ENCODE measurements at places on chromosomes 11 and 22. TPM values are rescaled to one million over a fixed set of nuclear protein-coding genes. Genes with fewer than 3 reads are reported as not detected.

- DNase-seq = no peak
These were observed 11.2 kb downstream of the DPP3 start for GRCh38 chr11:66491315-66491935.

DNA sequence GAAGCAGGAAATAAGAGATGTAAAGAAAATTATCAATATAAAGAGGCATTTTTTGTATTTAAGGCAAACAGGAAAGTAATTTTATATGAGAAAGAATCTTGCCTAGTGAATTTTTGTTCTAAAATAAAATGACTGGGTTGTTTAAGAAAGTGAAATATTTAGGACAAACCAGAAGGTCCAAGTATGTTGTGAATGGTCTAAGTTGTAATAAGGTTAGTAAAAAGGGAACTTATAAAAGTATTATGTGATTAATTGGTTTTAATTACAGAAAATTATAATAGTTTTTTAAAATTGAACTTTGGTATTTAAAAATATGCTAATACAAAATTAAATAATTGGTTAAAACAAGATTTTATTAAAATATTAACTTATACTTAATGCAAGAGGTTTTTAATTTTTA is 26.6 kb upstream of the EI24 start:
- no peak for DNase-seq

GRCh38 chr11:19576054-19576453 is 136.6 kb upstream of the NAV2 start:
- peak; percentile 85 for DNase-seq

- DNase-seq = peak; percentile 61
These were observed 974 bp downstream of the DGCR8 start for GRCh38 chr22:20080776-20081654.

GRCh38 chr11:57571606-57572005 is 4.1 kb upstream of the UBE2L6 start:
- no peak for DNase-seq

GRCh38 chr11:115590254-115590653 is 86.0 kb upstream of the CADM1 start:
- peak; percentile 32 for DNase-seq

GRCh38 chr11:20599221-20600019 is at the start of gene SLC6A5:
TSS of gene SLC6A5 (plus strand) at chr11:20599608. CDS start at chr11:20599673, 65 bp downstream.
- DNase-seq = peak; percentile 76

GRCh38 chr22:46894081-46894671 is 131.7 kb downstream of the TBC1D22A start:
- peak; percentile 60 for DNase-seq

- no peak for DNase-seq
These were observed 157.0 kb downstream of the BRD1 start for GRCh38 chr22:49670456-49671330.

DNA sequence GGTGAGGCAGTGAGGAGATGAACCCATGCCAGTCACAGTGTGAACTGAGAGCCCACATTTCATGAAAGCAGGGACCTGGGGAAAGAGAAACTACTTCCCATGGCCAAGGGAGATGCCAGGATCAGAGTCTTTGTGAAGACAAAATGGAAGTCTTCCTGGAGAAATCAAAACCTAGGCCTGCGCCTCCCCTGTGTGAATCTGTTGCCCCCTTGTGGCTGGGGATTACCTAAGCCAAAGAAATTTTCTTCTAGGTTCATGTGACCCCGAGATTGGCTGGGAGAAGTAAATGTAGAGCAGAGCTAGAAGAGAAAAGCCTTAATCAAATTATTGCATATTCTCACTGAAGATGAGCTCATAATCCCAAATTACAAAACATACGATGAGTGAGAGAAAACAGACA is 1075.3 kb downstream of the TBC1D22A start:
- no peak for DNase-seq

DNA sequence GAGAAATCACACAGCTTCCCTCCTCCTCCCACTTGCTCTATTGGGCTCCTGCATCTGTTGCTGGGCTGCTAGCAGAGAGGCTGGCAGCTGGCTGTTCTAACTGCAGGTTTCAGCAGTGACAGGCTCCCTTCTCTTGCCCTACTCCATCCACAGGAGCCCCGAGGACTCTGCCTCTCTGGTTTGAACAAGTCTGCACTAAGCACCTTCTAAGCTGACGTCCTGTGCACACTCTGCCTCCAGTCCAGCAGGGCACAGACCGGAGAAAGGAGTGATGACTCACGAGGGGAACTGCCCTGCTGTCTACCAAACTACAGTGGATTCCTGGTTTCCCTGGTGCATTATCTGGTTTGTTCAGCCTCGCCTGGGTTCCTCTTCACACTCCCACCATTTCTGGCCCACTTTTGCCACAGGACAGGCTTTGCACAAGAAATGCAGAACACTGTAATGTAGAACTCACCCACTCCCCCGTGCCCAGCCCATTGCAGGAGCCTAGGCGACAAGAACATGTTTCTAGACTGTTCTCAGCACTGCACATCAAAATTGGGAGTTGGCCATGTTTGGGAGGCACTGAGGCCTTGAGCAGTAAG is 26.0 kb downstream of the IL10RA start:
- DNase-seq = no peak

- no peak for DNase-seq
These were observed 1072.4 kb downstream of the BRD1 start for GRCh38 chr22:48755059-48755949.

DNA sequence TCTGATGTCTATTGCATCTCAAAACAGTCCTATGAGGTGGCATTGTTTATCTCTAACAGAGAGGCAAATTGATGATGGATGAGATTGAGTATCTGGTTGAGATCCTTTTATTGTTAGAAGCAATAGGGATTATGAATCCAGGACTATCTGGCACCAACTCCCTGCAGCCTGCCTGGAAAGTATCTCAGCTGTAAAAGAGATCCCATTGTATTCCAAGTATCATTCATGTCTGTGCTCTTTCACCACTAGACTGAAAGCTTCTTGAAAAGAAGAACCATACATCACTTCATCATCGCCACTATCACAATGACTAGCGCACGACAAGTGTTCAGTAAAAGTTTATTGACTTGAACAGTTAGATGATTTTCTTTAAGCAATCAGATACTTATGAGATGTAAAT is 41.9 kb upstream of the PCF11 start:
- DNase-seq = no peak

- no peak for DNase-seq
These were observed 100.3 kb downstream of the RBFOX2 start for GRCh38 chr22:35928285-35928798.

DNA sequence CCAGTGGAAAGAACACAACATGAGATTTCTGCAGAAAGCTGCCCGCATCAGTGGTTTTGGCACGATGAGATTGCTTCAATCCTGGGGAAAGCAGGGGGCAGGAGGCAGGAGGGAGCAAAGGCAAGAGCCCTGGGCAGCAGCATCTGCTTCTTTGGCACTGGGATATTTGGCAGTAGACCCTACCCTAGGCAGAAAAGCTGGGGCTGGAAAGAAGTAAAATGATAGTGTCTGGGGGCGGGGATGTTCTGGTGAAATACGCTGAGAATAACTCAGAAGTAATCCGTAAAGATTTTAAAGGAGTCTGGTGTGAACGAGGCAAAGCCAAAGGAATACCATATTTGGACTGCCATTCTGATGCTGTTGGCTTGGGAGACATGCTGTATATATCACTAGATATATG is 62.0 kb downstream of the FAM76B start:
- no peak for DNase-seq

GRCh38 chr22:39994566-39995392 is at the start of gene FAM83F:
TSS of gene FAM83F (plus strand) at chr22:39994954. CDS start at chr22:39995043, 89 bp downstream.
- DNase-seq = peak; percentile 33

DNA sequence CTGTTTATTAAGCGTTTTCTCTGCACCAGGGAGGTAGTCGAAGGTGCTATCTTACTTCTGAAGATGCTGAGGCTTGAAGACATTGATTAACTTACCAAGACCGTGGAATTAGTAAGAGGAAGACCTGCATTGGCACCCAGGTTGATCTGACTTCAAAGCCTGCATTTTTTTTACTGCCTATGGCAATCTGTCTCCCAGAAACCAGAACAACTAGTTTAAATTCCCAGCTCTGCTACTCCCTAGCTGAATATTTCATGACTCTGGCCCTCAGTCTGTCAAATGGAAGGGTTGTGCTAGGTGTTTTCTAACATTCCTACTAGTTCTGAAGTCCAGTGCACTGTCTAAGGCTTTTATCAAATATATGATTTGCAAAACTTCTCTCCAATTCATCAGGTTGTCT is 52.0 kb upstream of the GRAMD1B start:
- DNase-seq = no peak

GRCh38 chr22:35597692-35598395 is 19.3 kb downstream of the MB start:
- no peak for DNase-seq

- DNase-seq = no peak
These were observed 90.0 kb downstream of the INSC start for GRCh38 chr11:15204711-15205110.

DNA sequence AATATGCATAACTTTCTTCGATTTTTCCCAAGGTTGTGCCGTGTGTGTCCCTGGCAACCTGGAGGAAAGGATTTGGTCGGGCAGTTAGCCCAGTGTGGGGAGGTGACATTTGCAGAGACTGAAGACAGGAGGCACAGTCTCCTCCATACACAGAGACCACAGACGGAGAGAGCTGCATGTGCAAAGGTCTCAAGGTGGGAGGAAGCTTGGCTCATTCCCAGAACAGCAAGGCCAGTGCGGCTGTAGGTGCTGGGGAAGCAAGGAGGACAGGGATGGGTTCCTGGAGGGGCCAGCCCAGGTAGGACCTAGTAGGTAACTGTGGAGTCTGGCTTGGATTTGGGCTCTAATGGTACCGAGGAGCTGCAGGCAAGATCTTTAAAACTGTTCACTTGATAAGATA is 20.7 kb upstream of the CPT1A start:
- no peak for DNase-seq

DNA sequence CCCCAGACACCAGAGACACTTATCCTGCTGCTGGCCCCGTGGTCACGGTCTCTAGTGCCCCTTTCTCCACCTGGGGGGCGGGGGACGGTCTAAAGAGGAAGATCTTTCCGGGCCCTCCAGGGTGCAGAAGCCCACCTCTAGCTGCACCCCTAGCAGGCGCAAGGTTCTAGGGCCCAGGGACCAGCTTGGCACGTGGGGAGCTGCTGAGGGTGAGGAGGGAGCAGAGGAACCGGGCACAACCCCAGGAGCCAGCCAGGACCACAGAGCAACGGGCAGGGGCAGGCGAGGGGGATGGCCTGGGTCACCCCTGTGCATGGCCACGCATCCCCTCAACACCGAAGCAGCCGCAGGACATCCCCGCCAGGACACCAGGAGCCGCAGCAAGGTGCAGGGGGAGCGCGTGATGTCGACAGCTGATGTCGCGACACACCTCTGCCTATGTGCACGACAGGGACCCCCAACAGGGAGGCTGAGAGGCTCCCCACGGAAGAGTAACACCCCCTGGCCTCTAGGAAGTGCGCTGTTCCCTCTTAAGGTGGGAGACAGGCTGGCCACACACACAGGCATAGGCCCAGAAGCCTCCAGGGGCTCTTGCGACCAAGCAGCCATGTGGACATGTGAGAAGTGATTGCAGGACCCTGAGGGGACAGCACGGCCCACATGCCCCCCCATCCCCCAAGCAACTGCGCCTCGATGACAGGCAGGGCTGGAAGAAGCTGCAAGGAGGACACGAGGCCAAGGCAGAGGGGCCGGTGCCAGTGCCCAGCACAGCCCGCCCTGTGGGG is 5.1 kb downstream of the LRFN4 start:
- DNase-seq = no peak

GRCh38 chr11:32333320-32333991 is 101.9 kb downstream of the WT1 start:
- DNase-seq = peak; percentile 72

GRCh38 chr11:85685125-85685819 is 723 bp downstream of the CCDC89 start:
- DNase-seq = peak; percentile 98

DNA sequence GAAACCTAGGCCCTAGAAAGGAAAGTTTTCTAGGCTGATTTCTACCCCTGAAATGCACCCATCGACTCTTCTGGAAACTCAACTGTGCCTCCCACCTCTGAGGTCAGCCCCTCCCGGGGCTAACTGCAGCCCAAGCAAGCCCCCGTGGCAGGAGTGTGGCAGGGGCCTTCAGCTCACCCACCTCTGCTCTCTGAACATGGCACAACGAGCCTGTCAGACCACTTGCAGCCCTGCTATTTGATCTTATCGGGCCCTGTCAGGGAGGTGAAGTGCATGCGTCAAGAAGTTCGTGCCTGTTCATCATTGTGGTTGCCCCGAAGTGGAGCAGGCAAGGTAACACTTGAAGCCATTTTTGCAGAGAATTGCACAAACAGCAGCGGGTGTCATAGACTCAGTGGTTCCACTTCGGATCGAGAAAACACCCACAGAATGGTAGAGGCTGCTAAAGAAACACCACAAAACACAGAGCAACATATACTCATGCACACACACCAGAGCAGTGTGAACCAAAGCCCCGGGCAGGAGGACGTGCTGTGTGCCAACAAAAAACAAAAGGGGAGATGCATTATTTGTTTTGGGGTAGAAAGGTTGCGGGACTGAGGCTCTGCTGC is 262.7 kb downstream of the ETS1 start:
- DNase-seq = peak; percentile 21

DNA sequence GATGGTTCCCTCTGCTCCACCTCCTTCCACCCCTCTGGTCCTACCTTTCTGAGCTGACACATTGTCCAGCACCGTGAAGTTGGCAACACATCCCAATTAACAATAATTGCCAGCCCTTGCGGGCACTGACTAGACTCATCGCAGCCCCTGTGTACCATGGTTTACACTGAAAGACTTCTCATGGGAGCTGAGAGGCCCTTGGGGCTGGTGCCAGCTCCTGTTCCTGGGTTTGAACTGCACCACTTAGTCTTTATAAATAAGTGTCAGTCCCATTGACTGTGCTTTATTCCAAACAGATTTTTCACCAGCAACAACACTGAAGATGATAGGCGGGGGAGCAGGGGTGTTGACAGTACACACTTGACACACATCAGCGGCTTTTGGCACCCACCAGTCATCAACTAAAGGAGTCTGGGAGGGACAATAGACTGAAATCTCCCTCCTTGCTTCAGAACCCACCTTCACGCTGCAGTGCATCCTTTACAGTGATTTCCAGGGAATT is 447.3 kb downstream of the NTM start:
- no peak for DNase-seq

Gene MYBPC3
- polyA plus RNA-seq = 3.4 TPM

Gene OR5A1
- not detected for polyA plus RNA-seq

Gene MPEG1
- 7.0 TPM for polyA plus RNA-seq

Gene MMP27
- not detected for polyA plus RNA-seq

Gene CYTH4
- polyA plus RNA-seq = 10.5 TPM

Gene MUC6
- 0.06 TPM for polyA plus RNA-seq

Gene NOX4
- 0.67 TPM for polyA plus RNA-seq

Gene MS4A4A
- 15.6 TPM for polyA plus RNA-seq

Gene SCO2
- 3.0 TPM for polyA plus RNA-seq

Gene RAB39A
- 0.30 TPM for polyA plus RNA-seq

Gene MALAT1
- polyA plus RNA-seq = 2,965 TPM

Gene ZP1
- not detected for polyA plus RNA-seq

Gene PACSIN3
- 20.6 TPM for polyA plus RNA-seq

Gene KRTAP5-7
- polyA plus RNA-seq = 0.12 TPM

Gene UBQLNL
- 0.39 TPM for polyA plus RNA-seq

Gene DNAJB7
- not detected for polyA plus RNA-seq

Gene INSC
- 0.49 TPM for polyA plus RNA-seq

Gene OR8B12
- polyA plus RNA-seq = not detected

Gene AP1B1
- 62.9 TPM for polyA plus RNA-seq
